ENCODE measurements at places on chromosomes 5 and 9.

GRCh38 chr5:173069671-173070070 is 13.5 kb downstream of the CREBRF start:
- no peak for DNase-seq

GRCh38 chr9:103458826-103459225 is 463.7 kb downstream of the CYLC2 start:
- no peak for DNase-seq

- no peak for DNase-seq
These were observed 33.9 kb upstream of the AOPEP start for GRCh38 chr9:94692601-94693000.

- no peak for DNase-seq
These were observed 14.5 kb upstream of the TAS2R1 start for GRCh38 chr5:9644630-9645029.

DNA sequence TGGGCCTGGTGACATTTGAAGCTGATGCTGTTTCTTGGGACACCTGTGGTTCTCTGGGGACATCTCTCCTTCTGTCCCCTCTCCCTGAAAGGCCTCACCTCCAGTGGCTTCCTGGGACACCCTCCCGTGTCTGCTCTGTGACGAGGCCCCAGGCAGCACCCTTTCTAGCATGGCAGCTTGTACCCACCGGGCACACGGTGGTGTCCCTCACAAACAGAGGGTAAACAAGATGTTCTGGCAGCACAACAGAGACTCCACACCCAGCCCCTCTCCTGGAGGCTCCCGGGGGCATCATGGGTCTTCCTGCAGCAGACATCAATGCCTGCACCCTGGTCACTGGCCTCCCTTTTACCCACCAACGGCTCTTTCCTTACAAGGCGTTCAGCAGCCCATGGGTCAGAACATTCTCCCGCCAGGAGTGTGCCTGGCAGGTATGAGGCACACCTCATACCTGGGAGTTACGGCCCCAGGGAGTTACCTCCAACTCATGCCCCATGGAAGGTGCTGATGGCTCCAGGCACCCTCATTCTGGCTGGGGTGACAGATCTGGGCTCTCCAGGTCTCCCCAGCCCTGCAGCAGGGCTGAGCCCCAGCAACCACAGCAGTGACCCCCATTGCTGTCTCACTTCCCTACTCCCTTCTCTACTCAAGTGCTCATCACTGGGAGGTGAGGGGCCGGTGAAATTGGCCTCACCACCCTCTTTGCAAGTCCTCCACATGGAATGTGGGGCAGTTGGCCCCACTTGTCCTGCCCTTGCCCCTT is 51.1 kb downstream of the BARX1 start:
- DNase-seq, result no peak

DNA sequence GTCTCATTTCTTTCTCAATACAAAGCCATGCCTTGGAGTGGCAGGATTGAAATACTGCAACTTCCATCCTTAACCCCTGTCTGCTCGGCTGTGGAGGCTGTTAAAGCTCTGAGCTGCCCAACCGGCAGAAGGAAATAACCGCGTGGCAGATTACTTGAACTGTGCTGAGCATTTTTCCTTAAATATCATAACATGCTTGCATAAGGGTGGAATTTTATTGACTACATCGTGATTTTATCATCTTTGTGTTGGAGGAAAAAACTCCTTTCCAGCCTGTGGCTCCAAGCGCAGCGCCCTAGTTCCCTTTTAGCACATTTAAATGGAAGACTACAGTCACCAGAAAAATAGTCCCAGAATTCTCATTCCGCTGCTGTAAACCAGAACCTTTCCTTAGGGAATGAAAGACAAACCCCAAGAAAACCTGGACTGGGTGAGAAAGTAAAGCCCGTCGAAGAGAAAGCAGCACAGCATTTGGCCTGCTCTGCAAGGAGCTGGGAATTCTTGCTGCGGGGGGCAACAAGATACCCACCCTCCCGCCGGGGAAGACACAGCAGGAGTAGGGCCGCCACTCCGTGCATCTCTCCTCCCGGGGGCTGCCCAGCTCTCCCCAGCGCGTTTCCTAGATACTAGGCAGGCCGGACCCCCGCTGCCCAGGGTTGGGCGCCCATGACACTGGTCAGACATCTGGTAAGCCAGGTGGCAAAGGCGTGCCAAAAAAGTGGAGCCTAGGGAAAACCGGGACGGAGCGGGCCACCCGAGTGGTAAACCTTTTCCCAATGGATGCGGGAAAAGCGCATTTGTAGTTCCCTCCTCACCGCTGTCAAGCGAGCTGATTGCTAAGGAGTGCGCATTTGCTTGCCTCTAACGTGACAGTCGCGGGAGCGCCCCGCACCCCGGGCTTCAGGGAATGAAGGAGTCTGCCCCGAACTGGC is 1.3 kb downstream of the SHC3 start:
- DNase-seq, result no peak

DNA sequence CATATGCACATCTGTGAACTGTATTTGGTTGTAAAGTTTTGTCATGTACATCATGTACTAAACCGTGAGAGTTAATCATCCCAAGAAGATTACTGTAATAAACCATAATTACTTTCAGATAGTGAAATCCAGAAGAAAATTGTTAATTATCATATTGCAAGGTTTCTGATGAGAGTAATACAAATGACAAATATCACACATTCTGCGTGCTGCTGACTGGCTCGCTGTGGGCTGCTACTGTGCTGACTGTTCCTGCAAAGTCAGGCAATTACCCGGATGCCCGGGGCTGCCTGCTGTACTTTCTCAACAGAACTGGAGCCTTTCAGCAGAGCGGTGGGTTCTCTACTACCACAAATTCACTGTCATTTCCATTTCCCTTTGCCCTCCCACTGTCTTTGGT is 68.3 kb downstream of the SMARCA2 start:
- DNase-seq, result no peak

DNA sequence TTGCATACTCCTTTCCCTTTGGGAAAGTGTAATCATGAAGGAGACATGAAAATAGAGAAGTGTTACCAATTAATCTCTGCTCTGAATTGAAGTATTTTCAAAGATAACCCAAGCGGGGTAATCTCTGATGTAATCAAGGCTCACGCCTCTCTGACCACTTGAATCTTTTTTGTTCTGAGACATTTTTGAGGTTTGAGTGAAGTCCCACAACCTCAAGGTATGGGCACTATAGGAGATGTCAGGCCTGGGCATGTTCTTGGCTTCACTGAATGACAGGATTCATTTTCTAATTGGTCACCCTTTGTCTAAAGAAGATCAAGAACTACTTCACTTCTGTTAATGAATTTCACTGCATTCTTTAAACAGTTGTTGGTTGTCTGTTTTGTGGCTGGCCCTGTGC is 23.7 kb downstream of the ENHO start:
- no peak for DNase-seq

DNA sequence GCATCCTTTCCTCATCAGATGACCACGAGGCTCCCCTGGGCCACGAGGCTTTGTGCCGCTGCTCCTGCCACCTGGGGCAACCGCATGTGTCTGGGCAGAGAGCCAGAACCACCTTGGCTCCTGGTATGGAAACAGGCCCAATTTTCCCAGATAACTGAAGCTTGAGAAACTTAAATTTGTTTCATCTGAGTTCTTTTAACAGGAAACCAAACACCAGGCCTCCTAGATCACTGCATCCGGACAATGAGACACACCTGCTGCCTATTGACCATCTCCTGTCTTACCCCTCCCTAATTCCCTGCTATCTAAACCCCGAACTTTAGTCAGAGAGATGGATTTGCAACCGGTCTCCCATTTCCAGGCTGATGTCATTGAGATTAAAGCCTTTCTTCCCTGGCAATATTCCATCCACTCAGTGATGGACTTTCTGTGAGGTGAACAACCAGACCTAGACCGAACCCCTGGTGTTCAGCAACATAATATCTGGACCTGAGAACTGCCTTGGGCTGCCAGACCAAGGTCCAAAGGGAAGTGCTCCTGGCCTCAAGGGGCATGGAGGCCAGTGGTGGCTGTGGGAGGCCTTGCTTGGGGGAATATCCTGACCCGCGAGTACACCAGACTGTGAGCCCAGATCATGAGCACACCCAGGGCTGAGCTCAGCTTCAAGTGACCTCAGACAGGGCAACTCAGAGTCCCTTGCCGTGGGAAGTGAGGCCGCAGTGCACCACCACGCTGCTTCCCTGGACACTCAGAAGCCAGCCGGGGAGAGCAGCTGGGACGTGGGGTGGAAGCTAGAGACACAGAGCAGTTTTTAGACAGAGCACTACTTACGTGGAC is 199.7 kb downstream of the HSPA4 start:
- no peak for DNase-seq

GRCh38 chr9:90078988-90079421 is 474.2 kb downstream of the GADD45G start:
- no peak for DNase-seq

GRCh38 chr9:20804489-20805250 is 120.6 kb downstream of the FOCAD start:
- no peak for DNase-seq

All from GM03348 (cell line).